Uterus (tissue), 4 donors: ENCODE measurements at places on chromosomes 2 and 18. TPM values are rescaled to one million over a fixed set of nuclear protein-coding genes. Genes with fewer than 3 reads are reported as not detected.

DNA sequence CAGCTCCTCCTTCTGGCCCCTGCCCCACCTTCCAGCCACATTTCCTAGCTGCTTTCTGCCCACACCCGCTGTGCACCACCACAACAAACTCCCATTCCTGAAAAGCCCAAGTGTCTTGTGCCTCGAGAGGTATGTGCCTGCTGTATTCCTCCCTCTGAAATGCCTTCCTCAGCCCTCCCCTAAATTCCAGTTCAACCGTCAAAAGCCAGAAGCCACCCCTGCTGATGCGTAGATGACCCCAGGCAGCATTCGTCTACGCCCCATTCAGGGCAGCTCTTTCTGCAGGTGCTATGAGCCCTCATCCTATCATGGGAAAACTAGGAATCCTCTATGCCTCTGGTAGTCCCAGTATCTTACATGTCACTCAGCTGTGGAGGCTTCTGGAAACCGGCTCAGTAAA is 71.7 kb downstream of the DNMT3A start:
- no peak for DNase-seq
- H3K4me1 ChIP-seq: no peaks in the 10 kb centered on the region
- H3K27me3 ChIP-seq: no peaks in the 10 kb centered on the region
- no peak overlapping the region for H3K27ac ChIP-seq
- H3K4me3 ChIP-seq: no peak overlapping the region

GRCh38 chr2:144456680-144457079 is 63.2 kb downstream of the ZEB2 start:
- DNase-seq: no peak
- no peak overlapping the region for H3K4me3 ChIP-seq
- no peaks in the 10 kb centered on the region for H3K4me1 ChIP-seq

DNA sequence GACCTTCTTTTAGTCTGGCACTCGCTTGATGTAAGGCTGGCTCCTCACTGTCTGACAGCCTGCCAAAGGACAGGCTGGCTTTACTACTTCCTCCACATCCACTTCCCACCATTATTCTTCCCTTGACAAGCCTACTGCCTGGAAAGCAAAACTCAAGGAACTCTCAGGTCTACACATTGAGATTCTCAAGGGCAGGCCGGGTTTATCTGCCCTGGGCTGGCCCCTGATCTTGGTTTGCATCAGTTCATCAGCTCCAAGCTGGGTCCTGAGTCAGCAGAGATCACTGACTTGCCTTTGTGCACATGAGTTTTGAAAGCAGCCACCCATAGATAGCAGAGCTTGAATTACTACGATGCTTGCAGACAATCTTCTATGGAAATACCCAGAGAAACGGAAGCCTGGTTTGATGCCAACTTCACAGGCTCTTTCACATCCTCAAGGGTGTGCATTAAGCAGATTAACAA is 53.9 kb downstream of the KCTD18 start:
- no peaks in the 10 kb centered on the region for H3K27me3 ChIP-seq
- no peak overlapping the region for H3K27ac ChIP-seq
- H3K4me3 ChIP-seq: no peak overlapping the region
- DNase-seq: no peak

- no peak overlapping the region for H3K4me3 ChIP-seq
- H3K4me1 ChIP-seq: no peaks in the 10 kb centered on the region
- no peaks in the 10 kb centered on the region for H3K36me3 ChIP-seq
- no peaks in the 10 kb centered on the region for H3K27me3 ChIP-seq
These were observed 23.4 kb downstream of the MROH2A start for GRCh38 chr2:233801357-233802131.

DNA sequence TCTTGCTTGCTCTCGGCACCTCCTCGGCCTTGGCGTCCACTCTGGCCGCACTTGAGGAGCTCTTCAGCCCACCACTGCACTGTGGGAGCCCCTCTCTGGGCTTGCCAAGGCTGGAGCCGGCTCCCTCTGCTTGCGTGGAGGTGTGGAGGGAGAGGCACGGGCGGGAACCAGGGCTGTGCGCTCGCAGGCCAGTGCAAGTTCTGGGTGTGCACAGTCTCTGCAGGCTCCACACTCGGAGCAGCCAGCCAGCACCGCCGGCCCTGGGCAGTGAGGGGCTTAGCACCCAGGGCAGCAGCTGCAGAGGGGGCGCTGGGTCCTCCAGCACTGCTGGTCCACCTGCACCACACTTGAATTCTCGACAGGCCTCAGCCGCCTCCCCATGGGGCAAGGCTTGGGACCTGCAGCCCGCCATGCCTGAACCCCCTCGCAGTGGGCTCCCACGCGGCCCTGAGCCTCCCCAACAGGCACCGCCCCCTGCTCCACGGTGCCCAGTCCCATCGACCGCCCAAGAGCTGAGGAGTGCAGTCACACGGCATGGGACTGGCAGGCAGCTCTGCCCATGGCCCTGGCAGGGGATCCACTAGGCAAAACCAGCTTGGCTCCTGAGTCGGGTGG is 411.2 kb upstream of the CHAC2 start:
- no peaks in the 10 kb centered on the region for H3K4me1 ChIP-seq
- H3K36me3 ChIP-seq: no peaks in the 10 kb centered on the region
- H3K4me3 ChIP-seq: no peak overlapping the region
- no peaks in the 10 kb centered on the region for H3K27me3 ChIP-seq
- no peak for DNase-seq
- H3K27ac ChIP-seq: no peak overlapping the region

The HOXD8 gene
- total RNA-seq: 25.8 TPM

The SLC14A1 gene
- not detected for total RNA-seq

DNA sequence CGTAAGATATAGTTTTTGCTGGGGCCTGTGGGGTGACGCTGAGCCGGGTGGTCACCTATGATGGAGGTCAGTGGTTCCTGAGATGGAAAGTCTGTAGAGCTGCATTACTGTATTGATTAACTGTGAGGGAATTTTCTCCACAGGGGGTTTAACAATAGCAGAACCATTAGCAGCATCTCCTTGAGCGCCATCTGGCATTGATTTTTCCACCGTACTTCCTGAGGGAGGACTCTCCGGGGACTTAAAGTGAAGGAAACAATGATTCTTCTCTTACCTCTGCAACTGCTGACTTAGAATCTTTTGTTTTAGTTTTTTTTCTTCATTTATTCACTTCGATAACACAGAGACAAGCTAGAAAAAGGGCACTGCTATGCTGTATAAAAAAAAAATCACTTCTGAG is 22.6 kb upstream of the RNF125 start:
- H3K27ac ChIP-seq: no peak overlapping the region
- H3K36me3 ChIP-seq: no peaks in the 10 kb centered on the region
- no peak overlapping the region for H3K4me3 ChIP-seq
- DNase-seq: no peak
- no peaks in the 10 kb centered on the region for H3K27me3 ChIP-seq

- no peak overlapping the region for H3K27ac ChIP-seq
- no peaks in the 10 kb centered on the region for H3K36me3 ChIP-seq
- no peak for DNase-seq
- H3K27me3 ChIP-seq: no peaks in the 10 kb centered on the region
- no peaks in the 10 kb centered on the region for H3K4me1 ChIP-seq
- H3K4me3 ChIP-seq: no peak overlapping the region
These were observed 7.2 kb downstream of the HADHB start for GRCh38 chr2:26251893-26252292.

GRCh38 chr18:5969989-5970403 is 74.7 kb upstream of the TMEM200C start:
- no peak overlapping the region for H3K27ac ChIP-seq
- no peak for DNase-seq
- no peaks in the 10 kb centered on the region for H3K4me1 ChIP-seq
- no peaks in the 10 kb centered on the region for H3K27me3 ChIP-seq

The SLC4A5 gene
- 2.1 TPM for total RNA-seq

The KCTD1 gene
- total RNA-seq: 15.7 TPM

The FBXO41 gene
- 1.7 TPM for total RNA-seq

DNA sequence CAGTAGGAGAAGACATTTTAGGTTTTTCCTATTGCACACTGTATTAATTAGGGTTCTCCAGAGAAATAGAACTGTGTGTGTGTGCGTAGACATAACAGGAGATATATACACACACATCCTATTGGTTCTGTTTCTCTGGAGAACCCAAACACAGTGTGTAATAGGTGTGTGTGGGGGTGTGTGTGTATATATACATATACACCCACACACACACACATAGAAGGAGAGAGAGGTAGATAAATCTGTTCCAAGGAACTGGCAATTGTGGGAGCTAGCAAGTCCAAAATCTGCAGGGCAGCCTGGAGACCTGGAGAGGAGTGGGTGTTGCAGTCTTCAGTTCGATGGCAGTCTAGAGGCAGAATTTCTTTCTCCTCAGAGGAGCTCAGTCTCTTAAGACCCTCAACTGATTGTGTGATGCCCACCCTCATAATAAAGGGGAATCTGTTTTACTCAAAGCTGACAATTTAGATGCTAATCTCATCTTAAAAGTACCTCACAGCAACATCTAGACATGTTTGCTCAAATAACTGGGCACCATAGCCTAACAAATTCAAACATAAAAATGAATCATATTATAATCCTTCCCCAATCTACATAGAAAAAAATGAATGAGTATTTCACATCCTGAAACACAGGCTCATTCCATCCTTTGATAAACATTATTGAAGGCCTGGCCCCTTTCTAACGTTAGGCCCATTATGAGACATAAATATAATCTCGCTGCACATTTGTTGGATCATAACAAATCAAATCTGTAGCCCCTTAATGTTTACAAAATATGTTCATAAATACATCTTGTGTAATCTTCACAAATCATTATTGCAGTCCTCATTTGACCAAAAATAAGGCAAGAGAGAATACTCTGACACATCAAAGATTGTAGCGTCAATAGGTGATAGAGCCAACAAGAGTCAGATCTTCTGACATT is 35.1 kb upstream of the RTN4 start:
- DNase-seq: no peak
- H3K27me3 ChIP-seq: no peaks in the 10 kb centered on the region
- no peak overlapping the region for H3K27ac ChIP-seq

DNA sequence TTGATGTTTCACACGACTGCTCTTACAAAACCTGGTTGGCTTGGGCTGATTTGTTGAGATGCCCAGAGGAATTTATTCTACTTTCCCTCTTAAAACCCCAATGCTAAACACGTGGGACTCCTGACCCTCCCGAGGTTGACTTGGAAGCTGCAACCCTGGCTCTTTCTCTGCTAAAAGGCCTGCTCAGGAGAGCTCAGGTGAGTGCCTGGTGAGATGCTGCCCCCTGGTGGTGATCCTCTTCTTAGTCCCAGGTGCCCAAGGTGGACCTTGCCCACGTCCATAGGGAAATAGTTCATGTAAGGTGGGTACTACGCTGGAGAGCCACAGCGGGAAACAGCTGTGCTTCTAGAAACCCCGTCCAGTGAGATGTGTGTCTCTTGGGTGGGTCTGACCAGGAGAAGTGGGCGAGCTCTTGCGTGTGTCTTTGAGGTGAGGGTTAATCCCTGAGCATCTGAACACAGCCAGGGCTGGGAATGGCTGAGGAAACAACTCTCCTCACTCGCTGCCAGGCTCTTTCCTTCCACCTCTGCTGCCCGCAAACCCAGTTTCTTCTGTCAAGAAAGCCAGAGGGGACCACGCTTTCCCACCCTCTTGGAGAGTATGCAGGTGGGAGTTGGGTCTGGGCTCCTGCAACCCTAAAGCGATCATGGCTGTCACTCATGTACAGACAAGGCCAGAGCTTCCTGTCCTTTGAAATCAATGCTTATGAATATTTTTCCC is 25.5 kb upstream of the PXDN start:
- H3K27ac ChIP-seq: no peak overlapping the region
- no peaks in the 10 kb centered on the region for H3K4me1 ChIP-seq
- DNase-seq: peak; percentile 65

DNA sequence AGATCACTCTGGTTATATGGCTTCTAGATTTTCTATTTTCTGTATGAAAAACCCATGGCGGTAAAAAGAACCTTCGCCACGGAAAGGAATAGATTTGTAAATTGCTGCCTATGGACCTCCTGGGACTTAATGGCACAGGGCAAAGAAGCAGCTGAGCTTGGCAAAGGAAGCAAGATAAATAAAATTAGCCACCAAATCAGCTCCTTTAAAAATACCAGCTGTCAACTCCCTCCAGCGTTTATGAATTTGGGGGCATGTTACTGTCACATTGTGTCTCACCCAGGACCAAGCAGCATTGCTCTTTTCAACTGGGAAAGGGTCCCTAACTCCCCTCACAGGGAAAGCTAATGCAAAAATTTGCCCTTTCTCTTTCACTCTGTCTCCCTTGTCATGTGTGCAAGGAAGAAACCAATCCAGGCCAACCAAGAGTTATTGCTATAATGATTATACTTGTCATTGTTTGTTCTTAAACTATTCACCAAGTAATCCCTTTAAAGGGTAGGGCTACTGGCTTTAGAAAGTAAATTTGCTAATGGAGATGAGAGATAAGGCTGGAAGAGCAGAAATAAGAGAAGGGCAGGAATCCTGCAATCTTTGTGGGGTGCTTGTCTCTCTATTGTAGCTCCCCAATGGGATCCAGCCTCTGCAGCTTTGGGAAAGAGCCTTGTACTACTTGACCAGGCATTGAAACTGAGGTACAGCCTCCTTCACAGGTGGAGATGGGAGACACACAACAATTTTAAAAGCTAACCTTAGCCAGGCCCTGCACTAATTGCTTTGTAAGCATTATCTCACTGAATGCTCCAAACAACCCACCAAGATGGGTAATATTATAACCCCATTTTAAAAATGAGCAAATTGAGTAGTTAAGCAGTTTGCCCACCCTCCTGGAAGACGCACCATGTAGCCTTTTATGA is 119.1 kb upstream of the KLF7 start:
- H3K4me1 ChIP-seq: no peaks in the 10 kb centered on the region
- H3K36me3 ChIP-seq: no peaks in the 10 kb centered on the region
- no peak for DNase-seq
- no peaks in the 10 kb centered on the region for H3K27me3 ChIP-seq
- H3K27ac ChIP-seq: no peak overlapping the region
- no peak overlapping the region for H3K4me3 ChIP-seq
